ENCODE measurements at places on chromosomes 2 and 18.

GRCh38 chr18:37639846-37640245 lies 74.2 kb upstream of the CELF4 start:
- DNase-seq: no peak

- DNase-seq: no peak
Observed at GRCh38 chr18:25279133-25279532, 72.8 kb downstream of the ZNF521 start.

DNA sequence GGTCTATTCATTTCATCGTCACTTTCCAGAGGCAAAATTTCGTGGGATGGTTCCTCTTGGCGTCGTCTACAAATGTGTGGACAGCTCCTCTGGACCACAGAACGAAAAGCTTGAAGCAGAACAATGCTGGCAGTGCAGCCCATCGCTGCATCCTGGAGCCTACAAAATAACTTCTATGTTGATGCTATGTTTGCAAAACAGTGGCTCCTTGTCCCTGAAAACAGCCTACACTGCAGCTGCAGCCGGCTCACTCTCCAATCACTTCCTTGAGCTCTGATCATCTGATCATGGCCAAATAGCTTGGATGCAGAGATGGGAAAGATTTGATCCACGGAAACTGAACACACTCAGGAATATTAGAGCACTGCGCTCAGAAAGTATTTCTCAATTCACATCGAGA lies 60.0 kb downstream of the DOCK10 start:
- no peak for DNase-seq

- DNase-seq: peak; percentile 41
Observed at GRCh38 chr2:85539361-85540132, 579 bp downstream of the MAT2A start.

- DNase-seq: no peak
Observed at GRCh38 chr2:193841384-193842150, 1646.8 kb upstream of the TMEFF2 start.

GRCh38 chr2:69208023-69208595 lies 178.9 kb downstream of the GFPT1 start:
- no peak for DNase-seq

- DNase-seq: no peak
Observed at GRCh38 chr2:147293991-147294824, 550.6 kb upstream of the ACVR2A start.

DNA sequence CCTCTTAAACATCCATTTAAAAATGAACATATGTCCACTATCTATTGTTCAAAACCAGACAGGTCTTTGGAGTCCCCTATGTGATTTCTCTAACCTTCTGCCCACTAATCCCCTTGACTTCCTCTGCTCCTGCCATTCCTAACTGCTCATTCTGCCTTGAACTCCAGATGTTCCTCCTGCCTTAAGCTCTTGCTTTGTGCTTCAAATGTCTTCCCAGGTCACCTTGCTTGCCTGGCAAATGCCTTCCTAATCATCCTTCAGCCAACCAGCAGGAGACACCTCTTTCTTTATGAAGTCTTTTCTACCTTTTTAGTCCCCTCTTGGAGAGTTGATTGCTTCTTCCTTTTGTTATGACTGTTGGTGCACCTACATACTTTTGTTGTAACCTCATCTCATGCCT lies 1043.0 kb upstream of the CHAC2 start:
- no peak for DNase-seq

- no peak for DNase-seq
Observed at GRCh38 chr2:56680971-56681631, 497.3 kb downstream of the CCDC85A start.

- peak; percentile 22 for DNase-seq
Observed at GRCh38 chr18:37322492-37323035, 243.0 kb downstream of the CELF4 start.

- no peak for DNase-seq
Observed at GRCh38 chr18:8978394-8978793, 124.1 kb upstream of the NDUFV2 start.

DNA sequence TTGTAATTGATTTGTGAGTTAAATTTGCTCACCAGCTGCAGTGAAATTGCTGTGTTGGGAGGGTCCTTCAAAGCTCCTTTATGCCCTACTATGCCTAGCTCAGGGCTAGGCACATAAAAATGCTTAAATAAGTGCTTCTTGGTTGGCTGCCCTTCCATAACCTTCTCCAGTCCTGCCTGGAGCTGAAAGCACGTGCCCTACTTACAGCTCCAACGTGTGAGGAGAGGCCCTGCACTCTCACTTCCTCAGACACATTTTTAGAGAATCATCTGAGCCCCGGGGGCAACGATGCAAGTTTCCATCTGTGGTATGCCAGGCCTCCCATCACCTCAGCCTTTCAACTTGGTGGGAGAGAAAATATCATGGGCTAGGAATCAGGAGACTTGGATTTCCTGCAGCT lies 202.7 kb downstream of the BCL11A start:
- no peak for DNase-seq

DNA sequence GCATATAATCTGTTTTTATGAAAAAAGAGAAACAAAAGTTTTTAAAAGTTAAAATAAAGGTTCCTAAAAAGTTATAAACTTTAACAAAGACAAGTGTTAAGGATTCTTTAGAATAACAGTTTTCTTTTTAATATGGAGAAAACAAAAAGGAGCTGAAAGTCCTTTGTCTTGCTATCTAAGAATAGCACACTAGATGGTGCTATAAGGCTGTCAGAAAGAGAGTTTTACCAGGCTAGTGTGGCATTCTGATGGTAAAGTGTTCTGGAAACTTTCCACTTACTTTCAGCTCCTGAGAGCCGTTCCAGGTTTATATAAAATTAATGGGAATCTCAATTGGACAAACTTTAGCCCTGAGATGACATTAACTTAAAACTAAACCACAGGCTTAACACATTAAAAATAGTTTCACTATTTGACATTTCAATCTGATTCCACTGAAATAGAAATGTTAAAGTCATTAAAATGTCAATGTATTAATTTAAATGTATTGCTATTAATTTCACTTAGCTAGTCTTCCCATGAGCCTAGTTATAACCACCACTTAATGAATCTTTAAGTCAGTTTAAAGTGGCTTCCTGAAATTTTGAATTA lies 3.7 kb downstream of the FBXO48 start:
- DNase-seq: peak; percentile 63

GRCh38 chr2:119718501-119719260 lies 39.7 kb downstream of the TMEM177 start:
- no peak for DNase-seq

DNA sequence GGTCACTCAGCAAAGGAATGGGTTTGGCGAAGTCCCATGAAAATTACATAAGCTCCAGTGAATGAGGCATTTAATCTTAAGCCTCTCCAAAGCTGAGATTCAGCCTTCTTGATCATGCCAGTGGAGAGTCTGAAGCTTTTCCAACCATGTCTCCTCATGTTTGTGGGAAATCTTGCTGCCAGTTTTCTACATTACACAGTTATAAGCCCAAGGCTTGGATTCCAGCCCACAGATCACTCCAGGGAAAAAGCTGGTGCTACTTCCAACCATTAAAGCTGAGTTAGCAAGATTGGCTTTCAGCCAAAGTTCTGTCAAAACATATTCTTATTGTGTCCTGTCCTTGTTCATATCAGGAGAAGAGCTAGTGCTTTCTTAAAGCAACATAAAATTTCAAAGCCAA lies 293.8 kb downstream of the LRRTM4 start:
- DNase-seq: no peak

DNA sequence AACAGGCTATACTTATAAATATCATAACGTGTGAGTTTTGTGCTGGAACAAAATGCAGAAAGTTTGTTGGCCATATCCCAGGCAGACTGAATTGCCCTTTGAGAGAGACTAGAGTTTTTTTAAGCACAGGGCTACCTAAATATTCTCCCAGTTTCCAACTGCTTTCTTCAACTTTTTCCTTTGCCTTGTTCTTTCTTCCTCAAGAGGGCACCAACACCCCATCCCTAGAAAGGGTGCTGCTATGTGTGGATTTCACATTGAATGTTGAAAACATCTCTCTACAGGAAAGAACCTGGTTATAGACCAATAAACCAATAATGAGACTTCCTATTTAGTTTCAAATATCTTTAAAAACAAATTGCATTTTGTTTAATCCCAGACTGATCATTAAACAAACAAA lies 87.9 kb downstream of the ICOS start:
- DNase-seq: peak; percentile 13

GRCh38 chr2:8752385-8752784 lies 70.5 kb downstream of the ID2 start:
- DNase-seq: no peak

DNA sequence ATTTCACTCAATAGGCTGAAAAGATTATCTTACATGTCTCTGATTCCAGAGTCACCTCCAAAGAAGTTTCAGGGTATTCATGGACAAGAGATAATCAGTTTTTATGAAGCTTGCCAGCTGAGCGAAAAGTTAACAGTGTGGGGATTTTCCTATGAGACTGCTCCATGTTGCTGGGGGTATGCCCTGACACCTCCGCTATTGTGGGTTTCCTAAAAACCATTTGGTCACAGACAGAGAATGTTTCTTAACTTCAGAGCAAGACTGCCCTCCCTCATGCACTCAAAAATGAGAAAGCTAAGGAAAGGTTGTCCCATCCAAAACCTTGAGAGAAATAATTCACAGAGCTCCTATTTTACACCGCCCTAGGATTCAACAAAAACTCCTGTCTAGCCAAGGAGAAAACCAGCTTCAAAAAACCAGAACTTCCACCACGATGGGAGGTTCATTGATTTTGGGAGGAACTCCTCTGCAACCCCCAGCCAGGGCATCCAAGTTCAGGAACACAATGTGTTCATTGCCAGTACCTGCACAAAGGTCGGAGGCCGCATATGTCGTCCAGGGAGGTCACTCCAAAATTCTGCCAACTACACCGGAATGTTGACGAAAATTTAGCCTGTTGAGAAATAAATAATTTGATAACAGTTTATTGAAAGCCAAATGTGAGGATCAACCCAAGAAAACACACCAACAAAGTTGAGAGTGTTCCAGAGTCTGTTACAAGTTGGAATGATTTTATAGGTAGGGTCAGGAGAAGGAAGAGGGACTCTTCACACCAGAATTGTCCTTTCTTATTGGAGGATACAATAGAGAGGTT lies 104.3 kb downstream of the SP100 start:
- DNase-seq: no peak

GRCh38 chr2:110978756-110979470 lies 141.8 kb upstream of the BCL2L11 start:
- DNase-seq: no peak

DNA sequence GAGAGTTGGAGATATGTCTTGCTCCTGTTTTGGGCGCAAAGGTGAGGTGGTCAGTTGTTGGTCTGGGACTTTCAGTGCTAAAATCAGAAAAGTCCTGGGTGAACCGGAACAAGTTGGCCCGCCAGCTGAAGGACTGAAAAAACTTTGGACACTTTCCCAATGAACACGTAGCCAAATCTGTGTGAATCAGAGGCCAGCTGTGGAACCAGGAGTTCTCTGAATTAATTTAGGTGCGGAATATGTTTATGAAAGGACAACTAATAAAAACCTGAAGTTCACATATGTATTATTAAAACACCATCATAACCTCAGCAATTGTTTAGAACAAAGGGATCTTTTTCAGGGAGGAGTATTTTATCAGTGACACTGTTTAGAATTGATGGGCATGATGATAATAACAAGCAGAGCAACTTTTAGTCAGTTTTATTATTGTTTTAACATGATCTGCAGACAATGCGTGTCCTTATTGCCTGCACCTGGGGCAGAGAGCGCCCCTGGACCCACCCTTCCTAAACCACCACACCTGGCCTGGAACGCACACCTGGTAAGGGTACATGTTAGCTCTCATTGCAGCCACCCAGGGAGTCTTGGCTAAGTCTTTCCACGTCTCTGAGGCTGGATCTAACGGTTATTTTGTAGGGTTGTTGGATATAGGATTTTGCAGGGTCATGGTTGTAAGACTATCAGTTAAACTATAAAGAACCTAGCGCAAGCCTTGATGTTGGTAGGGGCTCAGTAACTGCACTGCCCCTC lies 9.9 kb upstream of the ODC1 start:
- DNase-seq: no peak

- DNase-seq: peak; percentile 41
Observed at GRCh38 chr2:14944562-14945346, 312.2 kb downstream of the LRATD1 start.

DNA sequence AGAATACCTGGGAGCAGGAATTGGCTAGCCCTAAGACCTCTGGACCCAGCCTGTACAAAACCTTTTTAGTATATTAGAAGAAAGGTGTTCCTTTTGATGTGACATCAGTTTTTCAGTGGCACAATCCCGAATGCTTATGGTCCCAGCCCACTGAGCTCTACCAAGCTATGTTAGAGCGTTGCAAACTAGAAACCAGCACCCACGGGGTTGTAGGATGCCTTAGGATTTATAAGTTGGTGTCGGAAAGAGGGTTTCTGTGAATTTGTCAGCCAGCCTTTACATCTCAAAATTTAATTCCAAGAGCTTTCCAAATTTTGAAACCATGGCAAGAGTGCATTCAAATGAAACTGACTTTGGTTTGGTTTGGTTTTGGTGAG lies 499 bp upstream of the LMAN1 start:
- DNase-seq: no peak

GRCh38 chr18:4193086-4193485 lies 262.0 kb downstream of the DLGAP1 start:
- no peak for DNase-seq

DNA sequence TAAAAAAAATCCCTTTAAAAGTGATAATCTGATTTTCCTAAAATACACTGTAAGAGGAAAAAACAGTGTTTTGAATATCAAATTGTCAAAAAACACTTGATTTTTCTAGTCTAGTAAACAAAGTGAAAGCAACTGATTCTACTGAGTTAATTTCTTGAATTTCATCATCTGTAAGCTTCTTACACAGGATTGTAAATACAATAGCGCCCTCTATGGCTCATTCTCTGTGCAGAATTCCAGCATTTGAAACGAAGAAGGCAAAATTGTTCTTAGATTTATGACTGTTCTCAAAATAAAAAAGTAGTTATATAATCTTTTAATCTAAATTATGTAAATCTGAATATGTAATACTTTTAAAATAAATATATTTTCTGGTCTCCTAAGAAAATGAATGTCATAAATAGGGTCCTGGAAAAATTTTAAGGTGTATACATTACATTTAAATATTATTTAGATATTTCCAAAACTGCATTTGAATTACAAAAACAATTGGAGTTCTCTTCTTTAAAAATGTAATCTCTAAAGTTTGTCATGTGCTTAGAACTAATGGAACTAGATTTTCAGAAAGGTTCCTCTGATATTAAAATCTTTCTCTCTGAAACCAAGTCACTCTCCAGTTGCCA lies 176.9 kb upstream of the MC4R start:
- peak; percentile 70 for DNase-seq

Data from LoVo (cell line).